Epithelial cell of umbilical artery (primary cell): ENCODE measurements at places on chromosomes 2 and 18. TPM values are rescaled to one million over a fixed set of nuclear protein-coding genes. Genes with fewer than 3 reads are reported as not detected.

Gene PDIA6
- total RNA-seq = 650 and 703 TPM in 2 replicates

Gene CD226
- under 0.01 TPM in 1 of 2 replicates, not detected in the other for total RNA-seq

Gene UPP2
- not detected in 2 replicates for total RNA-seq

Gene GALNT5
- under 0.01 and 0.30 TPM in 2 replicates for total RNA-seq

Gene ADGRF3
- not detected in 2 replicates for total RNA-seq

Gene CYTIP
- not detected in 2 replicates for total RNA-seq

Gene TIA1
- total RNA-seq = 87.4 and 122 TPM in 2 replicates

Gene RASGRP3
- 9.9 and 26.0 TPM in 2 replicates for total RNA-seq

Gene C2orf72
- total RNA-seq = not detected in 2 replicates

Gene PCARE
- total RNA-seq = not detected in 2 replicates

Gene KCNG2
- total RNA-seq = not detected in 2 replicates

Gene IAH1
- 55.0 and 59.4 TPM in 2 replicates for total RNA-seq

Gene SPATS2L
- 24.0 and 43.8 TPM in 2 replicates for total RNA-seq

Gene ZNF892
- total RNA-seq = 3.6 and 9.6 TPM in 2 replicates

Gene TUBA3E
- not detected in 2 replicates for total RNA-seq

Gene NYAP2
- not detected in 2 replicates for total RNA-seq

Gene TACR1
- not detected in 2 replicates for total RNA-seq

Gene CERKL
- total RNA-seq = not detected in 2 replicates

Gene INPP5D
- 18.7 and 24.7 TPM in 2 replicates for total RNA-seq

Gene CNDP1
- total RNA-seq = not detected in 2 replicates

Gene ARHGAP15
- total RNA-seq = not detected in 2 replicates

Gene PRKD3
- total RNA-seq = 60.0 and 75.0 TPM in 2 replicates

Gene UGT1A10
- total RNA-seq = not detected in 2 replicates

Gene NMUR1
- under 0.01 TPM in 1 of 2 replicates, not detected in the other for total RNA-seq

Gene SOCS6
- total RNA-seq = 19.2 and 24.6 TPM in 2 replicates

Gene RGPD4
- total RNA-seq = not detected in 2 replicates
